ENCODE measurements at places on chromosomes 5 and 9. TPM values are rescaled to one million over a fixed set of nuclear protein-coding genes. Genes with fewer than 3 reads are reported as not detected.

Gene GABBR2
- 1.3 TPM for total RNA-seq

Gene SPINK13
- not detected for total RNA-seq

Gene UBAP1
- total RNA-seq, result 39.0 TPM

Gene FAM151B
- 5.0 TPM for total RNA-seq

Gene COL15A1
- 12.6 TPM for total RNA-seq

Measured in smooth muscle cell of trachea (primary cell).